ENCODE measurements at places on chromosomes 4 and X.

GRCh38 chr4:174763454-174764104 is 65.5 kb downstream of the GLRA3 start:
- no peak for DNase-seq

DNA sequence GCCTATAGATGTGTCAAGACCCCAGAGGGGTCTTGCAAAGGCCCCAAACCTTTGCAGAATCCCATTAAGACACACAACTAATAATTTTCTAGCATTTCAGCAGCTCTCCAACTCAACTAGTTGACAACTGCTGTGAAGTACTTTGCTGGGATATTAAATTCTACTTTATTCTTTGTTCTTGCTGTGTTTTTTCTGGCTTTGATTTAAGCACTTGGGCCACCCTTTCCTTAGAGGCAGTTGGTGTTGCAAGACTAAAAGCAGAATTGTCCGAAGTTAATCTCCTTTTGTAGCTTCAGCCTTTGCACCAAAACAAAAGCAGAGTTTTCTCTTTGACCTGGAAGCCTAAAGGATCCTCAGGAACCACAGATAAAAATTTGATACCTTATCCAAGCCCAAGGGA is 353.1 kb upstream of the CLNK start:
- no peak for DNase-seq

DNA sequence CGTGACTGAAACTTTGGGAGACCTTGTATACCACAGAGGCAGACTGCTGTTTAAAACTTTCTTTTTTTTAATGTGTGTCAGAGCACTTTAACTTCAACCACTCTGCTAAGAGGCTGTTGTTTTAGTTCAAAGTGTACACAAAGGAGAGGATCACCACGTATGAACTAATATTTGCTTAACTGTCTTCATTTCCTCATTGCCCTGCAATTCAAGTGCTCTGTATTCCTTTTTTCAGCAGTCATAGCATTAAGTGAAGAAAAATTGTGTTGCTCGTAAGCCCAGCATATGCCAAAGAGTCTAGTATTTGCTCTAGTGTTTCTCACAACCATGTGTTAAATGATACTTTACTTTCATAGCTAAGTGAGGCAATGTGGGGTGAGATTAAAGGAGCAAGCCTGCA is 63.0 kb upstream of the HHIP start:
- no peak for DNase-seq

- DNase-seq: no peak
Observed at GRCh38 chr4:120694973-120695372, 227.6 kb downstream of the PRDM5 start.

- no peak for DNase-seq
Observed at GRCh38 chr4:185671066-185671465, 135.8 kb upstream of the PDLIM3 start.

DNA sequence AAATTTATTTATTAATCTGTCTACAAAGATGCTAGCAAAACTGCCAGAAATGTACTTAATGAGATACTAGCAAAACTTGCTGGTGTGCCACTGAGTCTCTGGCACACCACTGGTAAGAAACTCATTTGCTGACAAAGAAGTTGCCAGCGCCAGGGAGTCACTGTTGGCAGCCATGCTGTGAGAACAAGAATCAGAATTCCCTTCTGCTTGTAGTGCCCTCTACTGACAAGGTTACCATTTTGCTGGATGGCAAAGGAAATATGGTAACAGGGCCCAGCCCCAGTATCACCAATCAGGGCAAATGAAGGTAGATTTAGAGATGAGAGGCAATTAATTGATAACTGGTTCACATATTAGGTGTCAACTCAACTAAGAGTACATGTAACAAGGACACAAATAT is 750.1 kb upstream of the ADGRL3 start:
- no peak for DNase-seq

DNA sequence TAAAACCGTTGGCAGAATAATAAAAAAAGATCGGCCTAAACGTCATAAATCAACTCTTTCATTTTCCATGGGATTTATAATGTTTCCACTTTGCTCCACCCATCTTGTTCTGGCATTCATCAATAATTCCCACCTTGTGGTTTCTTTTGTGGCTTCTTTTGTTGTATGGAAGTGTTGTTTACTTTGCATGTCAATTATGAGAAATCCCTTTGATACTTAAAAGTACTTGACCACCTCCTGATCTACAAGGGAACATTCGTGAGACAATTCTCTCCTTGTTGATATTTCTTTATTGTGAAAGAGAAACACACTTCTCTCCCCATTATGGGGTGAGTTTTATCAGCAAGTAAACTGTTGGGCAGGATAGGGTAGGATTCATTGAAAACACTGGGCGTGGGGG is 2.8 kb downstream of the AMELX start:
- no peak for DNase-seq

DNA sequence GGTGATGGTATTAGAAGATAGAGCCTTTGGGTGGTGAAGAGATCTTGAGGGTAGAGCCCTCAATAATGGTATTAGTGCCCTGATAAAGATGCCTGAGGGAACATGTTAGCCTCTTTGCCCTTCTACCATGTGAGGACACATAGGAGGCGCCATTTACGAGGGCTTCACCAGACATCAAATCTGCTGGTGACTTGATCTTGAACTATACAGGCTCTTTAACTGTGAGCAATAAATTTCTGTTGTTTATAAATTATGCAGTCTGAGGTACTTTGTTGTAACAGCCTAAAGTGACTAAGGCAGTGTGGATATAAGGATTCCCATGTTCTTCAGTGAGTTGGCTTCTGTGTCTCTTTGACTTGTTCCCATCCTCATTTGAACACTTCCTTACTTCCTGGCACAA is 11.8 kb downstream of the MOB1B start:
- no peak for DNase-seq

DNA sequence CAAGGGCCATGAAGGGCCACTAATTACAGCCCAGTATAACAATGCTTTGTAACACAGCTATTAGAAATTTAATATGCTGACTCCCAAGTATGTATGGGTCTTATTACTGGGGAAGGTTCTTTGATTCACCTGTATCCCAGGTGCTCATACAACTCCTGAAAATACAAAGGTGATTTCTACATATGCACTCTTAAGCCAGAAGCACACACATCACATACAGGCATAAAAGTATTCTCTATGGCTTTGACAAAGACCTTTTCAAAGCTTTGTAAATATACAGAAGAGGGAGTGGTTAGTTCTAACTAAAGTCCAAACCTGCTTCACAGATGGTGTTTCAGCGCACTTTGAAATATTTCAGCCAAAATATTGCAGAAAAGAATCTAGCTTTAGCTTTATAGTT is 191.5 kb downstream of the SNCA start:
- no peak for DNase-seq

- DNase-seq: no peak
Observed at GRCh38 chrX:150694738-150695410, 1.7 kb downstream of the MTMR1 start.

DNA sequence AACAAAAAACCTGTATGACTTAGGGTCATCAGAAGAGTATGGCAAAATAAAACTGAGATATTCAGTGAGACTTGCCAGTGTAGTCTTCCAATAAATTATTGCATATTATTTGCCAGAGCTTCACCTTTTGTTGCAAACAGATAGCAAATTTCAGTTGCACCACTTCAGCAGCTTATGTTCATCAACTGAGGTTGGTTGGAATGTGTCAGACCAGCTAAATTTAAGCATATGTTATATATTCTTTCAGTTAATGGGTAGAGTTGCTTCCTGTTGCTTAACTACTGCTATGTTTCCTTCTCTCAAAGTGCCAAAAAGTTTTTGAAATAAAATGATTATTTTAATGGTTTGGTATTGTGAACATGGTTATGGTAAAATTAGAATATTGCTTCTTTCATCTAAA is 61.5 kb downstream of the GALNT7 start:
- no peak for DNase-seq

- no peak for DNase-seq
Observed at GRCh38 chr4:172657081-172657480, 511.5 kb upstream of the GALNT7 start.

DNA sequence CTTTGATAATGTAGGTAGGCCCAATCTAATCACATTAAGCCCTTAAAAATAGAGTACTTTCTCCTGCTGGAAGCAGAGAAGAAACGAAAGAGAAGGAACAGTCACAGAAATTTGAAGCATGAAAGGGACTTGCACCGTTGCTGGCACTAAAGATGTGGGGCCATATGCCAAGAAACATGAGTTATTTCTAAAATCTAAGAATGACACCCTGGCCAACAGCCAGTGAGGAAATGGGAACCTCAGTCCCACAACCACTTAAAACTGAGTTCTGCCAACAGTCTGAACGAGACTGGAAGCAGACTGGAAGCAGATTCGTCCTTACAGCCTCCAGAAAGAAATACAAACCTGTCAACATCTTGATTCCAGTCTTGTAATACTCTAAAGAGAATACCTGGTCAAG is 70.1 kb downstream of the CENPC start:
- no peak for DNase-seq

DNA sequence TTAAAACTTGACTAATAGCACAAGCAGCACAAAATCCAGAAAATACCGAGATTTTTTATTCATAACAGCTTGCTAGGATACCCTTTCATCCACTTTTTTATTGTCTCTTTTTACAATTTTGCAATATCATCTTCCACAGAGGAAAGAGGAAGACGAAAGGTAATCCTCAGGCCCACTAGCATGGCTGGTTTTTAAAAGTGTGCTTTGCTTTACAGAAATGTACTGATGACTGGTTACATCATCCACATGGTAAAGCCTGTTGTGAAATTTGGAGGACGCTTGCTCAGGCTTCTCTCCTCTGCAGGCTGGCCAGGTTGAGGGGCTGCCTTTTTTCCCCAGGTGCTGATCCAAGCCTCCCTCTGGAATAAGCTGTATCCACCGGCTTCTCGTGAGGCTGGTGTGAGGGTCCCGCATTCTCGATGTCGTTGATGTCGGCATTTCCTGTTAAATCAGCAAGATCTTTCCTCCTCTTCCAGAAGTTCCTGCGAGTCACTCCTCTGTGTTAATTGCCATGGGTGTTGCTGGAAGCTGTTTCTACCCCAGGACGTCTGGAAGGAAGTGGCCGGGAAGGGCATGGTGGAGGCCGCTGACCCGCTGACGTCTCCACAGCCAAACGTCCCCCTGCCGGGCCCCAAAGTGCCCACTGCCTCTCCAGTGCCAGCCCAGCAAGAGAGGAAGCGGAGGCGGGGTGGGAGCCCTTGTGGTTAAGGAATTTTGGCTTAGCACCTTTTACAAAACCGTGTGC is 5.8 kb upstream of the DGKQ start:
- DNase-seq: no peak

DNA sequence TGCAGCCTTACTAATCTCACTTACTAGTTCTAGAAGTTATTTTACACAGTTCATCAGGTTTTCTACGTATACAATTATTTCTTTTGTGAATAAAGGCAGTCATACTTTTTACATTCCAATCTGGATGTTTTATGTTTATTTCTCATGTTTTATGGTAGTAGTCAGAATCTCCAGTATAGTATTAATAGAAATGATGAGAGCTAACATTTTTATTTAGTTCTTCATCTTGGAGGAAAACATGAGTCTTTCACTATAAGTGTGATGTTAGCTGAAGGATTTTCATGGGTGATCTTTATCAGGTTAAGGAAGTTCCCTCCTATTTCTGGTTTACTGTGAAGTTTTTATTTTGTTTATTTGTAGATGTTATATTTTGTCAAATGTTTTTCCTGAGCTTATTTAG is 256.1 kb upstream of the GIMD1 start:
- no peak for DNase-seq

- no peak for DNase-seq
Observed at GRCh38 chr4:53703267-53703655, 112.0 kb upstream of the LNX1 start.

GRCh38 chr4:16253127-16253960 is 27.1 kb upstream of the TAPT1 start:
- no peak for DNase-seq

- DNase-seq: no peak
Observed at GRCh38 chrX:132876523-132877338, 81.7 kb downstream of the HS6ST2 start.

DNA sequence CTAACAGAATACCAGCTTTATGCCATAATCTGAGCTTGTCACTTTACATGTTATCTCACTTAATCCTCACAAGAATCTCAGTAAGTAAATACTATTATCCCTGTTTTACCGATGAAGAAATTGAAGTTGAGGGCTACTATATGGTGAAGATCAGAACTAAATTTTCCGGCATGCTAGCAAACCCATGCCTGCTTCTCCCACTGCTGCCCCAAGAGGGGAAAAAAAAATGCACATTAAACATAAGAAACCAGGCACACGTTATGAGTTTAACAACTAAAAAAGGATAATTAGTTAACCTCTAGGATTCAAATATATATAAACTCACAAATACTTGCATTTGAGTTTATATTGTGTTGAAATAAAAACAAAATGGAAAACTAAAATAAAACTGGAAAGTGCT is 10.8 kb downstream of the SLC10A7 start:
- no peak for DNase-seq
